ENCODE measurements at places on chromosomes 16 and 17. TPM values are rescaled to one million over a fixed set of nuclear protein-coding genes. Genes with fewer than 3 reads are reported as not detected.

SYNGR2 gene
- 153 TPM for total RNA-seq

- no peak overlapping the region for H3K4me3 ChIP-seq
- H3K27ac ChIP-seq = no peak overlapping the region
- H3K36me3 ChIP-seq = no peaks in the 10 kb centered on the region
Measured at GRCh38 chr16:62814891-62815290, 778.7 kb upstream of the CDH8 start.

GRCh38 chr16:14409563-14409962, 220.5 kb downstream of the PARN start:
- no peaks in the 10 kb centered on the region for H3K4me1 ChIP-seq
- DNase-seq = no peak
- H3K27ac ChIP-seq = no peak overlapping the region
- no peaks in the 10 kb centered on the region for H3K36me3 ChIP-seq

- H3K36me3 ChIP-seq = no peaks in the 10 kb centered on the region
- H3K27ac ChIP-seq = no peak overlapping the region
- H3K27me3 ChIP-seq = no peaks in the 10 kb centered on the region
- H3K4me3 ChIP-seq = no peak overlapping the region
Measured at GRCh38 chr16:4536391-4537106, 2.0 kb downstream of the CDIP1 start.

GRCh38 chr16:1895068-1895467, 23.1 kb upstream of the MEIOB start:
- H3K4me1 ChIP-seq = no peaks in the 10 kb centered on the region
- DNase-seq = no peak

Measured in heart right ventricle (tissue), 16 donors.